Fibroblast of skin of right quadriceps (primary cell): ENCODE measurements at places on chromosomes 6 and 20.

DNA sequence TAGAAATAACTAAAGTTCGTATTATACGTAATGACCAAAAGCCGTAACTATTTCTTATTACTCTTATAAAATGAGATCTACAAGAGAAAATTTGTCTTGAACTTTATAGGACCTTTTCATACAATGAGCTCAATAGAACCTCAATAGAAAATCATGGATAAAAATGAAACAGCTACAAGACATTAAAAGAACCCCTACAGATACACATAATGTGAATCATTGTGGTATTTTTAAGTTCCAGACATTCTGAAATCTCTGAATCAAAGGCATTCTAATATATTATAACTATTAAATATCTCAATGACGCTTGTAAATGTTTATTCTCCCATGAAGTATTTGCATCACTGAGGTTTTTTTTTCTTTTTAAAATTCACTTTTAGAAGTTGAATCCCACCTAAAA lies 22.2 kb upstream of the POU3F2 start:
- DNase-seq: no peak

GRCh38 chr6:116408491-116408890 lies 37.7 kb downstream of the DSE start:
- DNase-seq: no peak

DNA sequence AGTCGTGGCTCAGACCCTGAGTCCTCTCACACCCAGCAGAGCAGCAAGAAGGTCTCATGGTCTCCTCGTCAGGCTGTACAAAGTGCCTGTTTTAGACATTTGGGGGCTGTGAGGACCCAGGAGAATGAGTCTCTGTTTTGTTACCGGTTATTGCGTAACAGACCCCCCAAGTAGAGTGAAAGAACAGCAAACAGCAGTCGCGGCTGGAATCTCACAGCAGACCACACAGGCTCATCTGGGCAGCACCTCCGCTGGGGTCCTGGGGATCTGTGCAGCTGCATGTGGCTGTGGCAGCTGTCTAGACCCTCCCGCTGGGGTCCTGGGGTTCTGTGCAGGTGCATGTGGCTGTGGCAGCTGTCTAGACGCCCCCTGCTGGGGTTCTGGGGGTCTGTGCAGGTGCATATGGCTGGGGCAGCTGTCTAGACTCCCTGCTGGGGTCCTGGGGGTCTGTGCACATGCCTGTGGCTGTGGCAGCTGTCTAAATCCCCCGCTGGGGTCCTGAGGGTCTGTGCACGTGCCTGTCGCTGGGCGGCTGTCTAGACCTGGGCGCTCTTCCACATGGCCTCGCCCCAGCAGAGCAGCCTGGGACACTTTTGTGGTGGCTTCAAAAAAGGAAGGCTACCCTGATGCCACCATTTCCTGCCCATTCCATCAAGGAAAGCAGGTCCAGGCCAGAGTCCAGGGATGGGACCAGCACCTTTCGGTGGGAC lies 24.7 kb downstream of the ENTPD6 start:
- DNase-seq: no peak

DNA sequence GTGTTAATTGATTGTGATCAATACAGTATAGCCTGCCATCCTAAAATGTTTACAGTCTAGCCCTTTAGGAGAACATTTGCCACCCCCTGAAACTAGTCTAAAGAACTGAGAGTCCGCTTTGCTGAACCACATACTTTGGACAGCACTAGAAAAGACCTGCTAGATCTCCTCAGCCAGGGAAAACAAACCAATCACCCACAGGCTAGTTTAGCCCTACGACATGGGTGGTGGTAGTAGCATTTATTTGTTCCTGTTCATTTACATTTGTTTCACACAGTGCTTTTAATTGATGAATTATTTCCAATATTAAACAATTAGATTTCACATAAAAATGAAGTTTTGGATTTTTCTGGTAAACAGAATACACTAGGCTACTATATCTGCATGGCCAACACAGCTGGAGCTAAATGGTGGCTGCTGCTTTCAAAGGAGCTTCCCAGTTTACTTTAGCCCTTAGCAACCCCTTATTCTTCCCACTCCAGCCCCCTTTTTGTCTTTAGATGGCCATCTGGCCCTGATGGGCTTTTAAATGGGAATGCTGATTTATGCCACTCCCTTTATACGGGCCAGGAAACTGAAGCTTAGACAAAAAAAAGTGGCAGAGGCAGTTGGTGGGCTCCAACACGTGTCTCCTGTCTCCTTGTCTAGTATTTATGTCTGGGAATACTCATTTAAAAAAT lies 72.4 kb downstream of the ADGRG6 start:
- no peak for DNase-seq

GRCh38 chr6:1296542-1296941 lies 15.4 kb upstream of the FOXQ1 start:
- DNase-seq: peak; percentile 51

DNA sequence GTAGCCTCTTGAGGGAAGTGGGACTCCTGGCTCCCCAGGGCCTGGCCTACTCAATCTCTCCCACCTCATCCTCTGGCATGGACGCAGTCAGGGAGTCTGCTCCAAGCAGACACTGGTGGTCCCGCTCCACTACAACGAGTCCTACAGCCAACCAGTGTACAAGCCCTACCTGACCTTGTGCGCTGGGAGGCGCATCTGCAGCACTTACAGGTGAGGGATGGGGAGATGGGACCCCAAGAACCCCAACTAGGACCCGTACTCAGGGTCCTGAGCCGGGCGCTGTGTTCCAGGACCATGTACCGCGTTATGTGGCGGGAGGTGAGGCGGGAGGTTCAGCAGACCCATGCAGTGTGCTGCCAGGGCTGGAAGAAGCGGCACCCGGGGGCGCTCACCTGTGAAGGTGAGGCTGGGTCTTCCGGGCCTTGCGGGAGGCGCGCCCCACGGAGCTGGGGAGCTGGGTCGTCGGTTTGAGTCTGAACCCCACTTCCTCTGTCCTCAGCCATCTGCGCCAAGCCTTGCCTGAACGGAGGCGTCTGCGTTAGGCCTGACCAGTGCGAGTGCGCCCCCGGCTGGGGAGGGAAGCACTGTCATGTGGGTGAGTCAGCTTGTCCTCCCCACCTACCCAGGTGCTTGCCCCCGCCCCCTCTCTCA lies 2.1 kb downstream of the EGFL8 start:
- no peak for DNase-seq

DNA sequence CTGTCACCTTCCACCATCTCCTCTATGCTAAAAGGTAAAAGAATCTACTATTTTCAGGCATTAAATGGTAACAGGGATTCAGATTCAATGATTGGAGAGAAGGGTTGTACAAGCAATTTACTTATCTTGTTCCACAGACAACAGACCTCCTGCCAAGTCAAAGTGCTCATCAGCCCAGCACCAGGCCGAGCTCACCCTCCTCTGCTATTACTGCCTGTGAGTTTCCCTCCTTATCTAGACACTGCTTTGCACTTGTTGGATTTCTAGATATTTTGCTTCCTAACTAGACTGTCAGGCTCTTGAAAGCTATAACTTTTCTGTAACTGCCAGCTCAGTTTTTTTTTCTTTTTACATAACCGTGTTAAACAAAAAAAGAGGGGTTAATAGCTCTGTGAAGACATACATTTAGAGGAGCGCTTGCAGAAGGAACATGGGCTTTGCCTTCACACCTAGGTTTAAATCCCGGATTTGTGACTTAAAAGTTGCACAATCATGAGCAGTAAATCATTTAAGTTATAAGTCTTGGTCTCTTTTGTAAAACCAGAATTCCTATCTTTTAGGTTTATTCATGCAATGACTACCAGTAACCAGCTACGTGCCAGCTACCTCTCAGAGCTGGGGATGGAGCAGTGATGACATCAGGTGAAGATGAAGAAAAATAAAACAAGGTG lies 1.1 kb upstream of the FAM162B start:
- DNase-seq: no peak

DNA sequence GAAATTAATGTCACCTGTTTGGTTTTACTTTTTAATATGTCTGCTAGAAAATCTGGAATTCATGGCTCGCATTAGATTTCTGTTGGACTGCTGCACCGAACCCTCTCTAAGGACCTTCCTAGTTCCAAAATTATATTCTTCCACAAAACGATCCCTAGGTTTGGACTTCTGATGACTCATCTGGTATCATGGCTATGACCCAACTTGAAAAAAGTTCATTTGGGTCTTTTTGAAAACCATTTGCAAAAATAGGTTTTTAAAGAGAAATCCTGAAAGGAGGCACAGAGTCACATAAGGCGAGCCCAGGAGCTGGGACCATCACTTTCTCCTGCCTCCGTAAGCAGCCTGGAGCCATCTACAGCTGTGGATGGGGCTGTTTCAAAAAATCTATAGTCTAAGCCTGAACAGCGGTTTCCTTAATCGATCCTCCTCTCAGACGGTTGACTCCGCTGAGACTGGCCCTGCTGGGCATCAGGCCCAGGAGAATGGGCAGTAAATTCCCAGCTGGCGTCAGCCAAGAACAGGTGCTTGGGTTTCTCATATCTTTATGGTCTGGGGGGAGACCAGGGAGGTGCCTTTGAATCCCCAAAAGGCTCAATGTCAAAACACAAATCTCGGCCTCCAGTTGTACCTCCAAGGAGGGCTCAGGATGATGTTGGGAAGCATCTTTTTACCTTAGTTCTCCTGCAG lies 44.6 kb downstream of the SLC24A3 start:
- no peak for DNase-seq

- DNase-seq: no peak
Measured at GRCh38 chr6:11266926-11267325, 34.5 kb upstream of the NEDD9 start.
